Right renal cortex interstitium (tissue), 3 donors: ENCODE measurements at places on chromosomes 3 and 15.

- no peak for DNase-seq
Observed at GRCh38 chr3:51967384-51968169, at the start of gene PCBP4. TSS of gene PCBP4 (minus strand) at chr3:51967454. CDS start at chr3:51961240, 6,214 bp downstream.

- DNase-seq, result no peak
Observed at GRCh38 chr3:72187131-72187530, 402.2 kb upstream of the PROK2 start.

- DNase-seq, result no peak
Observed at GRCh38 chr3:121482660-121483059, 63.1 kb downstream of the POLQ start.

GRCh38 chr15:72118017-72118978 lies at the start of the genes MYO9A and SENP8:
TSS of gene MYO9A (minus strand) at chr15:72118150. CDS start at chr15:72046563, 71,587 bp downstream.
TSS of gene SENP8 (plus strand) at chr15:72118403. CDS start at chr15:72139624, 21,221 bp downstream.
- DNase-seq, result peak; percentile 93

DNA sequence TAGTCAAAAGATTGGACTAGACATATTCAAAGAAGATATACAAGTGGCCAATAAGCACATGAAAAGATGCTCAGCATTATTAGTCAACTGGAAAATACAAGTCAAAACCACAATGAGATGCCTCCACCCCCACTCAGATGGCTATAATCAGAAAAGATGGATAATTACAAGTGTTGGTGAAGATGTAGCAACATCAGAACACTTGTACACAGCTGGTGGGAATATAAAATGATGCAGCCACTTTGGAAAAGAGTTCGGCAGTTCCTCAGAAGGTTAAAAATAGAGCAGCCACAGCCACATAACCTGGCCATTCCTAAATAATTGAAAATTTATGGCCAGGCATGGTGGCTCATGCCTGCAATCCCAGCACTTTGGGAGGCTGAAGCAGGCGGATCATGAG lies 38.4 kb downstream of the HEG1 start:
- no peak for DNase-seq

GRCh38 chr3:67090474-67090873 lies 92.4 kb downstream of the KBTBD8 start:
- DNase-seq, result no peak

GRCh38 chr15:73539212-73540128 lies 93.7 kb downstream of the NPTN start:
- no peak for DNase-seq

DNA sequence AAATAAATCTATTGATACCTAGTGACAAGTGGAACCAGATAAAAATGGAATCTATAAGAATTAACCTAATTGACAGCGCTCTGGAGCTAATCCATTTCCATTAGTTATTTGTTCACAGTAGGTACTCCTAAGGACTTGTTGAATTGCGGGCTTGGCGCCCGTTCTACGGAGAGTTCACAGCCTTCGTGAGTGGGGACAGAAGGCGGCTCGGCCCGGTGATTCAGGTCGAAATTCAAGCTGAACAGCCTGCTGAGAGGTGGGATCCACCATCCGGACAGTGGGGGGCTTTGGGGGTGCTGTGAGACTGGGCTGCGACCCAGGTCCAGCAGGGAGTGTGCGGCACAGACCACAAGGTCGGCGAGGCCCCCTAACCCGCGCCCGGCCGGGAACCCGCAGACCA lies 779 bp upstream of the CTNNB1 start:
- DNase-seq, result no peak

- peak; percentile 76 for DNase-seq
Observed at GRCh38 chr3:107235928-107236315, 141.3 kb upstream of the CCDC54 start.

- DNase-seq, result peak; percentile 21
Observed at GRCh38 chr3:69540706-69541581, 155.1 kb upstream of the FRMD4B start.
